Stimulated activated CD8-positive, alpha-beta memory T cell treated with anti-CD3 and anti-CD28 coated beads, Interleukin-7, amount 100 ng/mL, for 1 hour (primary cell): ENCODE measurements at places on chromosomes 11 and 22.

DNA sequence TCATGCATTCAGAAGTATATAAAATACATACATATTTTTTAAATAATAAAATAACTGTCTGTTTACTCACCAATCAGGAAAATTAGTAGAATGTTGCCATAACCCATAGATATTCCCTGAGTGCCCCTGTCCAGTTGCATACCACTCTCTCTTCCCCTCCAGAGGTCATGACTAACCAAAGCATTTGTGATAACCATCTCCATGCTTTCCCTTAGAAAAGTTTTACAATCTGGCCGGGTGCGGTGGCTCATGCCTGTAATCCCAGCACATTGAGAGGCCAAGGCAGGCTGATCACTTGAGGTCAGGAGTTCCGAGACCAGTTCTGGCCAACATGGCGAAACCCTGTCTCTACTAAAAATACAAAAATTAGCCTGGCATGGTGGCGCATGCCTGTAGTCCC, 33.2 kb upstream of the LDHA start:
- DNase-seq, result no peak

GRCh38 chr11:34757026-34757451, 136.1 kb downstream of the EHF start:
- no peak for DNase-seq

GRCh38 chr11:14435717-14436512, 63.7 kb downstream of the COPB1 start:
- no peak for DNase-seq

- no peak for DNase-seq
Observed at GRCh38 chr11:47152126-47152952, 24.3 kb downstream of the ARFGAP2 start.

DNA sequence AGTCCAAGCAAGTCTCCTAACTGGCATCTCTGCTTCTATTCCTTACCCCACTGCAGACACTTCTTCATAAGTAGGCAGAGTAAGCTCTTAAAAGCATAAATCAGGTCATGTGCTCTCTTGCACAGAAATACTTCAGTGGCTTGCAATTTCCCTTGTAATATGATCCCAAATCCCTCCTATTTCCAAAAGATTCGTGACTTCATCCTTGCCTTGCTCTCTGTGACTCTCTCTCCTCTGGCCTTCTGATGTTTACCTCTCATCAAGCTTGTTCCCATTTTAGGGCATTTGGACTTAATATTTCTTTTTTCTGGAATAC, 37.4 kb upstream of the NCR3LG1 start:
- DNase-seq, result no peak

- no peak for DNase-seq
Observed at GRCh38 chr11:120130176-120130980, 7.5 kb downstream of the TRIM29 start.

- no peak for DNase-seq
Observed at GRCh38 chr11:126007238-126007637, 55.4 kb downstream of the CDON start.

DNA sequence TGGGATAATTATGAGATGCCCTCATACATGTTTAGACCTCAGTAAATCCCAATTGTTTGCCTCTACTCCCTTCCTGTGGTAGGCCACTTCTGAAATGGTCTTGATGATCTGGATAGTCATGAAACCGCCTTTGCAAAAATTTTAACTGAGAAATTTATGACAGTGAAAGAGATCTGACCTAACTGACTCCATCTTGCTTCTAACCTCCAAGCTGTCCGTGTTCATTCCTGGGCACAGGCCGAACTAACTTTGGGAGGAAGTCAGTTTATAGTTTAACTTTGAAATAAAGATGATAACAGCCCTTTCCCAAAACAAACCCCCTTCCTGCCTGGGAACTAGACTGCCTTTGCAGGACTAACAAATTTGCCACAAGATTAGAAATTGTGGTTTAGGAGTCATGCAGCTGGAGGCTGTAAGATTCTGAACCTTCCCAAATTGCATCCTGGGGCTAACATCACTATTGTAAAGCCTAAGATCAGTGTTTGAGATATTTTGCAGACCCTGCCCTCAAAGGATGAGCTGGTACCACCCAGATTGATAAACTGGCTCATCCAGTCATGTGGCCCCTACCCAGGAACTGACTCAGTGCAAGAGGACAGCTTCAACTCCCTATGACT, 19.9 kb upstream of the CTR9 start:
- DNase-seq, result no peak

- no peak for DNase-seq
Observed at GRCh38 chr11:36254713-36255112, 34.5 kb downstream of the COMMD9 start.

- DNase-seq, result no peak
Observed at GRCh38 chr11:69518081-69518950, 36.9 kb downstream of the LINC01488 start.

- no peak for DNase-seq
Observed at GRCh38 chr22:50641696-50642607, 14.0 kb upstream of the ARSA start.

DNA sequence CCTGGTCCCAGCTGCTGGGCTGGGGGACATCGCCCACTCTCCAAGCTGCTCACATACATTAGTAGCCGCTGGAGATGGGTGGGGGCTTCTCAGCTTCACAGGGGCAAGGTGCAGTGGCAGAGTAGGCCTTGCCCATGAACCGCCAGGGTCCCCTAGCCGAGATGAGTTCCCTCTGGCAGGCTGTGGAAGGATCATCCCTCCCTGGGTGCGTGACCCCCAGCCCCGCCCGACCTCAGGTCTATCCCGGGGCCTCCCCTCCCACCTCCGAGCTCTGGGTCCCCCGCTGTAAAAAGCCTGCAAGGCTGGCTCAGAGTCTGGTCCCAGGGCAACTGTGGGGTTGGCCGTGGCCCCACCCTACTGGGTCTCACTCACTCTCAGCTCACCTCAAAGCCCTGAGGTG, 15.3 kb upstream of the TPCN2 start:
- DNase-seq, result no peak

DNA sequence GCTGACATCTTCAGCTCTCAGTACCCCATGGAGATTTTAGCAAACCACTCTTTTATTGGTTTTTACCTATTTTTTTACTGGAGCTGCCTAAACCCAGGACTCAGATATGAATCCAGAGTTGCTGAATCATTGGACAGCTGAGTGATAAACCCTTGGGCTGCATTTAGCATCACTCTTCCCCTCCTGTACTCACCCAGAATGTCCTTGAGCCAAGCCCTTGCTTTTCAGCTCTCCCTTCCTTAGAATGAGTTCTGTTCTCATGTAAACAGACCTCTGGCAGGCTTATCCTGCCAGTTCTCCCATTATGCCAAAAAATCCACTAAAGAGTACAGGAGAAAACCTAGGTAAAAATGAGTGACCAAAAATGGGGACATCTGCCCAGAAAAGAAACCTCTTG, 200.1 kb upstream of the POU2AF2 start:
- no peak for DNase-seq

- no peak for DNase-seq
Observed at GRCh38 chr11:9657531-9657930, 6.3 kb upstream of the SWAP70 start.
